Lower leg skin (tissue), 4 donors: ENCODE measurements at places on chromosomes 4 and X.

DNA sequence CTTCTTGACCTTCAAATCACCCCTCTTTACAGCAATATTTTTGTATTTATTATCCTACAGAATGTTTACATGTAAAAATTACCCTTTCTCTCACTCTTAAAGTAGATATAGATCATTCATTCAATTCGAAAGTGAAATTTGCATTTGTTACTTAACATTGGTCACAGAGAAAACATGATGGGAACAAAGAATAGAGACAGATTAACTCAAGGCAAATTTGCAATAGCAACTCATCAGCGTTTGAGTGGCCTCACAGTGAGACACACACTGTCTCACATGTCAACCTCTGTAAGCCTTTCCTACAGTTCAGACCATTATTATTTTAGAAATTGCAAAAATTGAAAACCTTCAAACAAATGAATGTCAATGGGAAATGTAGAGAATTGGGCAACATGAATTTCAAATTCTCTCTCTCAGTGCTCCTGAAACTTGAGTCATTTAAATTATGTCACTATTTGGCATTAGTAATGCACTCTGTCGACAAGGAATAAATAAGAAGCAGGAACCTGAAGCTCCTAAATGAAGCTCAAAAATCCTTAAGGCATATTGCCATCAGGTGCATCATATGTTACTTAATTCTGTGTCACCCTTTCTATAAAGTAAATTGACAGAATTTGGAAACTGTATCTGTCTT lies 148.3 kb upstream of the ANXA10 start:
- no peak for DNase-seq

DNA sequence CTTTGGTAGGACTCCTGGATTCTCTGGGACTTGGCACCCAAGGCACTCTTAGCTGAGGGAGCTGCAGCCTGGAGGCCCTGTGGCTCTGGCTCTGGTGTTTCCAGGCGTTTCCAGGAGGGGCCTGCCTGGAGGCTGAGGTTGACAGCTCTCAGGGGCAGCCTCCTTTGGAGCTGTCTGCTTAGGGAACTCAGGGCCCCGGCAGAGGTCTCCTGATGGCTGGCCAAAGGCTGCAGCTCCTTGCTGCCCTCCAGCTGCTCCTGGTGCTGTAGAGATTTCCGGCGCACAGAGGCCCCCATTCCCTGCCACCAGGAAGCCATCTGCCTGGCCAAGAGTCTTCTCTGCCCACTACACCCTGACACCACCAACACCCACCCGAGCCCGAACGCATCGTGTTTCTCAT lies 25.3 kb upstream of the ARHGEF38 start:
- DNase-seq = no peak

DNA sequence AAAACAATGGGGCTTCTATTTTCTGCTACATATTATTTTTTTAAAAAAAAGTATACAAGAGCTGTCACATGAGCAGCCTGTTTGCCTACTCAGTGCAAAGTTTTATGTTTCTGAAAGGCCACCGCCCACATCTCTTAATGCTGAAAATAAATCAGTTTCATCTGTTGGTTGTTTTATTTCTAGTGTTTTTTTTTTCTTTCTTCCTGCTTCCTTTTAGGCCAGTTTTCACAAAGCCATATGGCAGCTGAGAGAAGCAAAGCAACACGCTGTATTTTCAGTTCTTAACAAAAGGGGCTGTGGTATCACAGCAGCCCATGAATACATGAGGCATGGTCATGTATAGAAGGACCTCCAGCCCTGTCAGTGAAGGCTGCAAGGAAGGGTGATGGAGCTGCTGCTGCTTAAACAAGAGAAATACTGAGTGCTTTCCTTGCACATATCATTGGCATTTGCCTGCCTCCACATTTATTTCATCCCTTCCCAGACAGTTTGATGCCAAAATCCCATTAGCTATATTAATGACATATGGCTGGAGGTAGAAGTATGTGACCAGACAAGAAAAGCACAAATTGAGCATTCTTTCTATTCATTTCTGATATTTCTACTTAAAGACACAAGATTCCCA lies 172.5 kb downstream of the PCDH18 start:
- no peak for DNase-seq

DNA sequence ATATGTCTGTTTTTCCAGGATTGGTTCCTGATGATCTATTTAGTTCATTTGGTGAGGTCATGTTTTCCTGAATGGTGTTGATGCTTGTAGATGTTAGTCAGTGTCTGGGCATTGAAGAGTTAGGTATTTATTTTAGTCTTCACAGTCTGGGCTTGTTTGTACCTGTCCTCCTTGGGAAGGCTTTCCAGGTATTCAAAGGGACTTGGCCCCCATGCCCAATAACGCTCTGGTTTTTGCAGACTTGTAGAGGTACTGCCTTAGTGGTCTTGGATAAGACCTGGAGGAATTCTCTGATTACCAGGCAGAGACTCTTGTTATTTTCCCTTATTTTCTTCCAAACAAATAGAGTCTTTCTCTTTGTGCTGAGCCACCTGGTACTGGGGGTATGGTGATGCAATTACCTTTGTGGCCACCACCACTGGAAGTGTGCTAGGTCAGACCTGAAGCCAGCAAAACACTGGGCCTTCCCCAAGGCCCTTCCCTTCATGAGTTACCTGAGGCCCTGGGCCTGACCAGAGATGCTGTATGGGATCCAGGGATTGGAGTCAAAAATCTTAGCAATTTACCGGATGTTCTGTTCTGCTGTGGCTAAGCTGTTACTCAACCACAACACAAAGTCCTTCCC lies 63.3 kb upstream of the RXFP1 start:
- no peak for DNase-seq

DNA sequence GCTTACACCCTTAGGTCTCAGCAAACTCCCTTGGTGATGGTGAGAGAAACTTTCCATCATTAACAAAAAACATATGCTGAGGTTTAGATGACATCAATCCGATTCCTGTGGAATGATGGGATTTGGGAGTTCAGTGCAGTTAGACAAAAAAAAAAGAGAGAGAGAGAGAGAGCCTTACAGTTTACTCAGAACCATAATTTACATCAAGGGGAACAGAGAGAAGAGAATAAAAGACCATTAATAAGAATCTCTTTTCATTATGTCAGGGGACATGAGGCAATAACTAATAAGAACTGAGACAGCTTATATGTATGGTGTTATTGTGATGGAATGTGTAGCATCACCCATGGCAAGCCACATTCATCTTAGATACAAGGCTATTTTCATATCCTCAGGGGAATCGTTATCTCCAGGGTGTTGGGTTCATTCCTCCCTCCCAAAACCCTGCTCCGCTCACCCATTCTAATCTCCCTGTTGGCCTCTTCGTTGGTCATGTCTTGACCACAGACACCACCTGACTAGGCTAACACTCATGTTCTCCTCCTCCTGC lies 175.7 kb upstream of the MXRA5 start:
- DNase-seq = no peak

DNA sequence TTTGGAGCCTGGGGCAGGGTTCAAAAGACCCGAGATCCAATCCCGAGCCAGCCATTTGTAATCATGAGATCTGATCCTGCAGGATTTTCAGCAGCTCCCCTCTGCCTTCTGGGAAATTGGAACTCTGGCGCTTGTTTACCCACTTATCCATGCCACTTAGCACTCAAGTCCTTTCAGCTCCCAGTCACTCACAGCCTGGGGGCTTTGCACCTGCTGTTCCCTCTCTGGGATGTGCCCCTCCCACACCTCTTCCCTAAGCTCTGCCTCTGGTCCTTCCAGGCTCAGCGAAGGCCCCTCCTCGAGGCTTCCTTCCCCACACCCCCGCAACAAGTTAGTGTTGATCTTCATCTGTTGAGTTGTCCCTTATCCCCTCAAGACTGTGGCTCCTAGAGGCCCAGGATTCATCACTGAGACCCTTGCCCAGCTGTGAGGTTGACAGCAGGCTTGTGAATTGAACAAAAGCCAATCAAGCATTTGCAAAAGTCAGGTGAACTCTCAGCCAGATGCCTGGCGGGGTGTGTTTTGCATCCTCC lies 99.1 kb upstream of the AFAP1 start:
- DNase-seq = no peak

DNA sequence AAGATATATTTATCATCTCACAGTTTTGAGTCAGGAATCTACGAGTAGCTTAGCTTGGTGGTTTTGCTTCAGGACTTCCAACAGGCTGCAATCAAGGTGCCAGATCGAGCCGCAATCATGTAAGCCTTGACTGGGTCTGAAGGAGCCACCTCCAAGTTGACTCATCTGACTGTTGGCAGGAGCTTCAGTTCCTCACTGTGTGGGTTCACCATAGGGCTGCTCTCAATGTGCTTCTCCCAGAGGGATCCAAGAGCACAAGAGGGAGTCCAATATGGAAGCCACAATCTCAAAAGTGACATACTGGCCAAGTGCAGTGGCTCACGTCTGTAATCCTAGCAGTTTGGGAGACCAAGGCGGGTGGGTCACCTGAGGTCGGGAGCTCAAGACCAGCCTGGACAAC lies 26.5 kb downstream of the DCHS2 start:
- no peak for DNase-seq

DNA sequence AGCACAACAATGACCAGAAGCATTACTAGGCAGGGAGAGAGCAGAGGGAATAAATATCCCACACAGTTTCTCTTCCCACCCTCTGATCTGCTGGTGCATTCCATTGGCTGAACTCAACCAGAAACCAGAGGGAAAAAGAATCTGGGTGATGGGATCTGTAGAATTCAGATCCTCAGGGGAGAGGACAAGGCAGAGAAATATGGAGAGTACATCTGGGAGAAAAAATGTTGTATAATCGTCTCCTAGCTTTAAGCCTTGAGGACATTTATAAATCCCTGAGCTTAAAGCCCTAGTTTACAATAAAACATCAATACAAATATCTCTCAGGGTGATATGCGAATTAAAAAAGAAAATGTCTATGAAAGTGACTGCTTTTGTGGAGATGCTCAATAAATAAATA lies 368.1 kb upstream of the MAD2L1 start:
- DNase-seq = no peak

GRCh38 chr4:112312610-112313239 lies 15.6 kb downstream of the ALPK1 start:
- DNase-seq = no peak

- DNase-seq = no peak
Measured at GRCh38 chr4:185711726-185712125, 100.3 kb downstream of the SORBS2 start.

GRCh38 chrX:16914058-16914457 lies 32.4 kb upstream of the REPS2 start:
- DNase-seq = peak; percentile 14

GRCh38 chr4:16442296-16442695 lies 216.0 kb upstream of the TAPT1 start:
- DNase-seq = no peak

- no peak for DNase-seq
Measured at GRCh38 chrX:65608026-65608425, 59.4 kb upstream of the MSN start.

GRCh38 chr4:26406346-26406975 lies 83.8 kb downstream of the CCKAR start:
- DNase-seq = no peak

GRCh38 chr4:13678186-13678924 lies 50.8 kb upstream of the BOD1L1 start:
- no peak for DNase-seq

GRCh38 chr4:4333265-4333706 lies 43.2 kb downstream of the ZBTB49 start:
- DNase-seq = peak; percentile 32

GRCh38 chr4:134777606-134778005 lies 576.0 kb upstream of the PABPC4L start:
- no peak for DNase-seq

DNA sequence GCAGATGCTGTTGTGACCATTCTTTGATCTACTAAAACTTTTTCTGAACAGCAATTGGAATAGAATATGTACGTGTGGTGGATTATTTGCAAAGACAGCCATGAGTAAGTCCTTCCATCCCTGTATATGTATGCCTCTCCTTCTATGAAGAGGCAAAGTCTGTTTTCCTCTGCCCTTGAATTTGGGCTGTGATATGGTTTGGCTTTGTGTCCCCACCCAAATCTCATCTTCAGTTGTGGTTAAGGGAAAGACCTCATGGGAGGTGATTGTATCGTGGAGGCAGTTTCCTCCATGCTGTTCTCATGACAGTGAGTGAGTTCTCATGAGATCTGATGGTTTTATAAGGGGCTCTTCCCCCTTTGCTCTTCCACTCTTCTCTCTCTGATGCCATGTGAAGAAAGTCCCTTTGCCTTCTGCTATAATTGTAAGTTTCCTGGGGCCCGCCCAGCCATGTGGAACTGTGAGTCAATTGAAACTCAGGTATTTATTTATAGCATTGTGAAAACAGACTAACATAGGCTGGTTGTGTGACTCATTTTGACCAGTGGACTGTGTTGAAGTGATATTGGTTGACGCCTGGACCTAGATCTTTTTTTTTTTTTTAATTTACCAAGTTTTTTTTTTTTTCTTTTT lies 108.3 kb upstream of the CAMK2D start:
- no peak for DNase-seq

GRCh38 chr4:137934911-137935310 lies 307.2 kb downstream of the SLC7A11 start:
- no peak for DNase-seq

- no peak for DNase-seq
Measured at GRCh38 chr4:27005905-27006590, 145.4 kb downstream of the STIM2 start.

GRCh38 chr4:132646186-132646585 lies 502.9 kb upstream of the PCDH10 start:
- no peak for DNase-seq

DNA sequence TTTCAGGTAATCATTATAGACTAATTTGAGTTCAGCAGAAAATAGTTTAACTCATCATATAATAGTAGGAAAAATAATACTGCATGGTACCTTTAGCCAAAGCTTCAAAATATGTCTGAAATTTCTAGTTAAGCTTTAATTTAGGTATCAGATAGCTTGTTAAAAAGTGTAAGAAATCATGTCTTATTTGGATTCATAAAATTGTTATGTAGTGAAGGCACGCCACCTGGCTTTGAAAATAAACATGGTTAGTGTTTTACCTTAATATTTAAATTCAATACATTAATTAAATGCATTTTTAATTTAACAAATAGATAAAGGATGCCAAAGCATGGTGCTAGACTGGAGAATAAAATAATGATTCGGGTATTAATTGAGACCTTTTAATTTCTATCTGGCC lies 211.4 kb downstream of the FSTL5 start:
- DNase-seq = no peak

DNA sequence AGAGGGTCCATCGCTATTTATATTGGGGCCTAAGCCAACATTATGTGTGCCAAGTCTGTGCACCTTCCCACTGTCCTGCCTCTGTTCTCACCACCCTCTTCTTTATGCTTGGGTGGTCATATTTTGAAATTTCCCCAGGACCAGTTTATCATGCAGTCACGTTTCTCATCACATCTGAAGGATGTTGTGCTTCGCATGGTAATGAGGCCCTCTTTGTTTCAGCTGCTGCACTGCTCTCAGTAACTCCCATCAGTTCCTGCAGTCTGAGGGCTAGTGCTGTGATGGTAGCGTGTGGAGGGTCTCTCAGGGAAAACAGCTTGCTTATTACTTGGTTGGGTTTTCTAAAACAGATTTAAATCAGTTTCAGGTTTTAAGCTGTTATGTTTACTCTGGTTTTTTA lies 288.0 kb downstream of the AFF2 start:
- no peak for DNase-seq
